ENCODE measurements at places on chromosomes 16 and 17.

- no peak for DNase-seq
Observed at GRCh38 chr16:81214745-81215166, 23.7 kb upstream of the BCO1 start.

DNA sequence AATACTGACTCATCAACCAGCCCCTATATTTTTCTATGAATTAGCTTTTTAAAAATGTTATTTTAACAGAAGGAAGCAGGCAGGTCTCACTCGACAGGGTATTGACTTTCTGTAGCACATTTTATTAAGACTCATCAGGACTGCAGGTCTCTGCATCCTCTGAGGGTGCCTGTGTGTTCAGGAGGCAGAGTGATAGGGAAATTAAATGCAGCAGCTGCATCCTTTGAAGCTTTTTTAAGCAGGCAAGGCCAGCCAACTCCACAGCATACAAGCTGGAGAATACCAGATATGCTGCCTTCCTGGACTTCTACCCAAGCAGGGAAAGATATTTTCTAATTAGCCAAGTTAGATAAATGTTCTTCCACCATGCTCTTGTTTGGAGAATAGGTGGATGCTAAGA, 124.9 kb downstream of the WSCD1 start:
- DNase-seq = no peak

DNA sequence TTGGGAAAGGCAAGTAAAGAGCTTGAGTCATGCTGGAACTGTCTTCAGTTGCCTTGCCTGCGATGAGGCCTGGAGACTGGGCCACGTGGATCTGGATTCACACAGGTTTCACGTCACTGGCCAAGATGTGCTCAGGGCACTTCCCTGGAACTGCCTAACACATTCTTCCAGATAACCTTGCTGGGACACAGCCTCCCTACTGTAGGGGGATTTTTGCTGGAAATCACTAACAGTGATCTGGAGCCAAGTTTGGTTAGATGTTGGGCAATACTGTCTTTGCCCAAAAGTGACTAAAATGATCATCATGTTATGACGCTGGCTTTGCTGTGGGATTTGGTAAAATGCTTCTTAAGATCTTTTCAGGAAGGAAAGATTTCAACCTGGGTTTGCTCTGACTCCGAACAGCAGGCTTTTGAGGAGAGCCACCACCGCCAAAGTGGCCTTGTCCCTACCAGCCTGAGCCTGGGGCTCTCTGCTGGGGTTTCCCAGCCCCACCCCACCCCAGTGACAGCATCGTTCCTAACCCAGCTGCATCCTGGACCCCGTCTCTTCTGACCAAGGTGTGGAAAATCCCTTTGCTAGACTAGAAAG, 14.7 kb downstream of the C1QTNF1 start:
- DNase-seq = no peak

DNA sequence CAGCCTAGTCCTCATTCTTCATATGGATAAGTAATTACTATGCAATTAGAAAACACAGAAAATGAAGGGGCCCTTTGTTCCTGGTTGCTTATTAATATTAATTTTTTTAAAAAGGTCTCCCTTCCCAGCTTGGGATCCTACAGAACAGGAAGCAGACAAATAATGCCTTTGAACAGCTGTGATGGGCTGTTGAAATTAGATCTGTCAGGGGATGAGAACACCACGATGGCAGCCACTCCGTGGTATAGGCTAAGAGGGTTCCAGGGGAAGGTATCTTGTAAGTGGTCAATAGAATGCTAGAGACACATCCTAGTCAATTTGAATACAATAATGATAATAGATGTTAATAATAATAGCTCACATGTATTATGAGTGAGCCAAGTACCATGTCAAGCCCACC, 83.1 kb downstream of the CCDC182 start:
- DNase-seq = no peak

- no peak for DNase-seq
Observed at GRCh38 chr16:1443980-1444729, at the start of gene CCDC154. Gene CCDC154, minus strand, starts transcription at chr16:1444556. Its CDS starts 234 bp downstream, at chr16:1444322.

- DNase-seq = no peak
Observed at GRCh38 chr16:3879258-3879886, 1.1 kb downstream of the CREBBP start.

DNA sequence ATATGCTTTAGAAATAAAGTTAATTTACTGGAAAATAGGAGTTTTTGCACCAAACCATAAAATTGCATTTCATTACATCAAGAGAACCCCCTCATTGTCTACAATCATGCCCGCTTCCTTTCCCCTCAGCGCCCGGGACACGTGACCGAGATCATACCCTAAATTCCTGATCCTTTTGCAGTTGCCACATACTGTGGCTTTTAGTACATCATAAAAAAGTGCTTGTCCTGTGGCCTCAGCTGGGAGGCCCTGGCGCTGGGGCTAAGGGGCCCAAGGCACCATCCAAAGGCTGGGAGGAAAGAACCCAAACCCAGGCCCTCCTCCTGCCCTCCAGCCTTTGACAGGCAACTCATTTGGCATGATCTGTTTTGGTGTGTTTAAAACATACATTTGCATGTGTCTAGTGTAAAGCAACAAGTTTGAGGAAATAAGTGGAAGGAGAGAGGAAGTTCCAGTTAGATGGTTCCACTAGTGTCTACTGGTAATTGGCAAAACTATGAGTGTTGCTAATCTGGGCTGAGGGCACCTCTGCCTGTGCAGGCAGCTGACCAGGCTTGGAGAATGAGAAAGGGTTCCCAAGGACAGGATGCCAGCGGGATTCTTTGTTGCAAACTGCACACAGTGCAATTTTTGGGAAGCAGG, 6.0 kb downstream of the CDK5R1 start:
- DNase-seq = no peak
